Erythroblast (primary cell): ENCODE measurements at places on chromosomes 6 and 20.

GRCh38 chr6:128471907-128472306 lies 48.5 kb downstream of the PTPRK start:
- DNase-seq, result no peak

- DNase-seq, result no peak
These were observed 160.5 kb downstream of the TTLL2 start for GRCh38 chr6:167485186-167485978.

DNA sequence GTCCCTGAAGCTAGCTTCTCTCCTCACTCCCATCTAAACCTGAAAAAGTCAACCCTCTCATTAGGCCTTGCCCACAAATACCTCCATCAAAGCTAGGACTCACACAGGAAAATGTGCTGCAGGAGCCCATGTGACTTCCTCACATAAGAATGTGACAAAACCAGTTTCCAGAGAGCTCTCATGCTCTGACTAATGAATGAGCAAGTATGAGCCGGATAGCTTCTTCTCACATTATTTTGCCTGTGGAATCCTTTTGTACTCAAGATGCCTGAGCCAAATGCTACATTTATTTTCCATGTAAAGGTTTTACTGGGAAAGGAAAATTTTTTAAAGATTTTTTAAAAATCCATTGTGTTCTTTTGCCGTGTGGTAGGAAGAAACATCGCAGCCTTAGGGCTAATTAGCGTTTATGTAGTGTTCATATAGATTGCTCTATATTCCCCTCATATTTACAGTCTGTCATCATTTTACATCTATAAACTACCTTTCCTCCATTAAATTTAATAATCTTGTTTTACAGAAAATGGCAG lies 68.6 kb upstream of the CCN6 start:
- DNase-seq, result no peak

- peak; percentile 50 for DNase-seq
These were observed 122.6 kb upstream of the MCHR2 start for GRCh38 chr6:100116411-100117194.

DNA sequence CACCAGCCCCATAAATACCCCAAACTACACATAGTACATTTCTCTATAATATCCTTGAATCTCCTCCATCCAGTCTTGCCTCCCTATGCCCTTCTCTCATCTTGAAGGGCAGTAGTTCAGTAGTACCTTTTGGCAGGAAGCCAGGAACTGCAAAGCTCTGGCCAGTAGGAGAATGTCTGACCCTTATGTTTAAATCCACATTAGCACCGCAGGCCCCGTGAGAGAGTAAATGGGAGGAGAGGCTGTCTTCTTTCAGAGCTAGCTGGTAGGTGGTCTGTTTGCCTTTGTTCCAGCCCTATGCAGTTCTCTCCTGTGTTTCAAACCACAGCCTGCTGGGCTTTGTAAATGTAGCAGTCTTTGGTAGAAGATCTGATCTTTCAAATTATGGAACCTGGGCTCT lies 690.7 kb downstream of the DOK5 start:
- DNase-seq, result no peak

DNA sequence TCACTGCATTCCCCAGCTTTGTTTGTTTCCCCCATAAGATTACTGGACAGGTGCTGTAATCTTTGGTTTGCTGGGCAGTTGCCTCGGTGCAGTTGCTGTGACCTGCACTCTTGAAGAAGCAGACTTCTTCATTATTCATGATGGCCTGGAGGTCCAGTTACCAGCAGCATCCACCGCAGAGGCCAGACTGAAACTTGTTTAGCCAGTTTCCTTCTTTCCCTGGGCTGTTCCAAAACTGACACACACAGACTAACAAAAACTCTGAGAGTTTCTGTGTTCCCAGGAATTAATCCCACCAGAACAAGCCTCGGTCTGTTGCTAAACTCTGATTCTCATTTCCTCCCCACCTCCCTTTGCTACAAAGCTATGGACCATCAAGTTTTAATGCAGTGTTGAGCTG lies 144.1 kb downstream of the QRSL1 start:
- no peak for DNase-seq

GRCh38 chr6:88143421-88144157 lies 22.6 kb downstream of the CNR1 start:
- DNase-seq, result no peak

DNA sequence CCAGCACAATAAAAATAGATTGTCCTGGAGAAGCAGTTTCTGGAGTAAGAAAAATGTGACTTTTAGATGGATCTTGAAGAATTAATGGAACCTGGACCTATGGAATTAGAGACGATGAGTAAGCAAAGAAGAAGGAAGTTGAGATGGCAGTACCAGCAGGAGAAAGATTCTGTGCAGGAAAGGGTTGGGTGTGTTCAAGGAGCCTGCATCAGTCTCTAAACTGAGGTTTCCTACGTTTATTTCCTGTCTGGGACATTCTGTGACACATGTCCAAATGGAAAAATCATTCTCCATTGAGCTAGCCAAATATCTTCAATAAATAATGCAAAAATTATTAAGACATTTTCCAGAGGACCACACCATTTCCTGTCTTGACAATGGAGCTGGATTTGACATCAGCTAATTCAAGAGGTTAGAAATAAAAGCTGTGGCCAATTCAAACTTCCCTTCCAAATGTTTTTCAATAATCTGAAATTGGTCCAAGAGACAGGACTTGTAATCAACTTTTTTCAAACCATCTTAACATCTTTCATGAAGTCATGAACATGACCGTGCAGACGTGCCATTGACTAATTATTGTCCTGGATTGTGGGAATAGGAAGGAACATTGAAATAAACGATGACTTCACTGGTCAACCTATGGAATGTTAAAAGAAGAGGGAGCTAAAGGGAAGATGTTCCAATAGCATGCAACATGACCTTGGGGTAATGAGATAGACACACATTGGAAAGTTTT lies 198.3 kb downstream of the ZNF217 start:
- DNase-seq, result no peak

DNA sequence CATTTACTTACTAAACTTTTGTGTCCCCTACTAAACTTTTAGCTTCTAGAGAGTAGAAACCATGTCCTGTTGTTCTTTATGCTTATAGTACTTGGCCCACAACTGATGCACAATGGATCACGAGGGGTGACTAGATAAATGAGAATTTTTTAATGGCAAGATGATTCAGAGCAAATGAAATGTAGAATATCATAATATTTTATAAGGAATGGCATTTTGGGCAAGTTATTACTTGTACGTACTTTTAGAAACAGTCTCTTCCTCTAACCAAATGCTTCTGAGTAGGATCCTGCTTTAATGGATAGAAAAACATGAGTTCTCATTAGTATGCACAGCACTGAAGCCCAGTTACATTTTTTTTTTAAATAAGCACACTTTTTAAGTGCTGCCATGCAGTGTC lies 336.3 kb downstream of the NRN1 start:
- no peak for DNase-seq

DNA sequence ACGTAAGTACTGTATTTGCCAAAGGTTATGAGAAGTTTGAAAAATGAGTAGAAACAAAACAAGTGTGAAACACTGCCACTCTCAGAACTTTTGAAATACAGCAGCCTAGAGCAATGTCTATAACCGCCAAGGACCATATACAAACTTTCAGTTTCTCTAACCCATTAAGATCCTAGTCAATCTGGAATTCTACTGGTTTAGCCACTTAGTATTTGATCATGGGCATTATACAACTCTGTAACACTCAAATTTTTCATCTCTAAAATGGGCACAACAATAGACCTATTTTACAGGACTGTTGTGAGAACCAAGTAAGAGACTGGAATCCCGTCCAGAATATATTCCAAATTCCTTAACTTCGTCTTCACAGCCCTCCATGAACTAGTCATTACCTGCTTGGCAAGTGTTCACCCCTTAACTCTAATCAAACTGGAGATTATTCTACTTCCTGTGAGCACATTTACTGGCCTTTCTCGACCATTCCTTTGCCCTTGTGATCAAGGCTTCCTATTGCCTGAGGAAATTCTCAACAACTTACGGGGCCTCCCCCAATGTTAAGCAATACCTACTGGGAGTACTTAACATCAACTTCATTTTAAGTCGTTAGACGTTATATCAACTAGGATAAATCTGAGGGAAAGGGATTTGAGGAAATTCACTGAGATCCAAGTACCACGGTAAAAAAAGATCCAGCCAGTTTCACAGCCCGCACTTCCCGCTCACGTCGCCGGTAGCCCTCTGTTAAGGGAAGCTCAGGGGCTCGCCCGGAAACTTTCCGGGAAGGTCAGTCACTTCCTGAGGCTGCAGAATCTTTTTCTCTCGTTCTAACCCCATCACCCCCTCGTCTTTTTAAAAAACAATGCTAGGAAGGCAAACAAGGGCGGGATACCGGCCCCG lies 1.1 kb downstream of the EIF2S2 start:
- DNase-seq, result peak; percentile 73

GRCh38 chr6:44131892-44132291 lies 4.5 kb downstream of the TMEM63B start:
- no peak for DNase-seq

- DNase-seq, result no peak
These were observed 14.0 kb downstream of the PAQR8 start for GRCh38 chr6:52375780-52376556.

DNA sequence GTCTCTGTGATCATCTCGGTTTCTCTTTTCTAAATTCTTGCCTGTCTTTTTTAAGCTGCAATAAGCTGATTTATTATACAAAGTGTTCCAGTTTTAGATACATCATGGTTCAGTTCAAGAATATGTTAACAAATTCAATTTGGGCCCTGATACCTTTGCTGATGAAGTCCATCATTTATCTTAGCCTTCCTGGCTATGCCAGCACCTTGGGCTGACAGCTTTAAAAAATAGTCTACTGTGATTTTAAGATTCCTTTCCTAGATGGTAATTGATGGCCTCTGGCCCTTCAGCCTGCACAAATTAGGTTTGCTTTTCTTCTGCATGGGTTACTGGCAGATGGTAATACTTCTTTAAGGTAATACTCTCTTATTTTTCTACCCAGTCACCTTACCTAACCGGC lies 7.1 kb upstream of the TMEM217 start:
- DNase-seq, result no peak

DNA sequence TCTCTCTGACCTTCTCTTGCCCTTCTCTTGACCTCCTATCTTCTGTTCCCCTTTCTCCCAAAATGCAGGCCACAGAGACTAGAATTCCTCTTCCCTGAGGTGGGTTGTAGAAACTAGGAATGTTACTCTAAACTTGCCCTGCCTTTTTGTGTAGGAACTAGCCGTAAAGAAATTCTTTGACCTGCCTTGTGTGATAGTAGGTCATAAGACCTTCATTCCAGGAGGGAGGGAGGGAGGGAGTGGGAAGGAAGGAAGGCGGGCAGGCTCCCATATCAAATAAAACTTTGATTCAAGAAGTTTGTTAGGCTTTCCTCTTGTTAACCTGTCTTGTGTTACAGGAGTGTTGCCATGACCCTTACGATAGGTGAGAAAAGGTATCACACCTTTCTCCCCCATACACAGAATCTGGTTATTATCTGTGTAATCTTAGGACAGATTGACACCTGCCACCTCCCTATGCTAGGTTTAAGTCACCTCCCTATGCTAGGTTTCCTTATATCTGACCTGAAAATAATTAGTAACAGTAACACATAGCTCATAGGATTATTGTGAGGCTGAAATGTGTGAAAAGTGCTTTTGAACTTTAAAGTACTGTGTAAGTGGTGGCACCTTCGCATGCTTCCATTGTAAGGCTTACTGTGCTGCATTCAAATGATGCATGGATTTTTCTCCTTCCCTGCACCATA lies 32.6 kb upstream of the FUCA2 start:
- no peak for DNase-seq

- DNase-seq, result peak; percentile 13
These were observed 105.4 kb upstream of the MCHR2 start for GRCh38 chr6:100099189-100100074.

GRCh38 chr20:50844430-50845100 lies 49.7 kb downstream of the BCAS4 start:
- no peak for DNase-seq

- DNase-seq, result no peak
These were observed 191.8 kb upstream of the MAN1A1 start for GRCh38 chr6:119541132-119541905.

DNA sequence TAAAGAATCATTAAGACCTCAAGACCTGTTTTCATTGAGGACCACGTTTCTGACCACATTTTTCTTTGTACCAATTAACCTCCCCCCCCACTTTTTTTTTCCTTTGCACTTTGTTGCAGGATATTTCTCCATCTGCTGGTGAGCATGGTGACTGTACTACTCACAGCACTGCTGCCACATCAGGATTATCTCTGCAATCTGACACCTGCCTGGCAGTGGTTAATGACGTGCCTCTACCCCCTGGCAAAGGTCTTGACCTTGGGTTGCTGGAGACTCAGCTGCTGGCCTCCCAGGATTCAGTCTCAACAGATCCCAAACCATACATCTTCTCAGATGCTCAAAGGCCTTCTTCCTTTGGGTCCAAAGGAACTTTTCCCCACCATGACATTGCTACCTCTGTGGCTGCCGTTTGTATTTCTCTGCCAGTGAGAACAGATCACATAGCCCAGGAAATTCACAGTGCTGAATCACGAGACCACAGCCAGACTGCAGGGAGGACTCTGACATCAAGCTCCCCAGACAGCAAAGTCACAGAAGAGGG lies 46.6 kb upstream of the EDN3 start:
- no peak for DNase-seq

GRCh38 chr20:45354423-45355208 lies 6.4 kb upstream of the SDC4 start:
- no peak for DNase-seq

GRCh38 chr20:10463622-10464021 lies 28.5 kb downstream of the SLX4IP start:
- no peak for DNase-seq

- no peak for DNase-seq
These were observed 23.9 kb downstream of the THBS2 start for GRCh38 chr6:169229615-169230321.

GRCh38 chr6:128597956-128598355 lies 77.6 kb upstream of the PTPRK start:
- DNase-seq, result no peak

DNA sequence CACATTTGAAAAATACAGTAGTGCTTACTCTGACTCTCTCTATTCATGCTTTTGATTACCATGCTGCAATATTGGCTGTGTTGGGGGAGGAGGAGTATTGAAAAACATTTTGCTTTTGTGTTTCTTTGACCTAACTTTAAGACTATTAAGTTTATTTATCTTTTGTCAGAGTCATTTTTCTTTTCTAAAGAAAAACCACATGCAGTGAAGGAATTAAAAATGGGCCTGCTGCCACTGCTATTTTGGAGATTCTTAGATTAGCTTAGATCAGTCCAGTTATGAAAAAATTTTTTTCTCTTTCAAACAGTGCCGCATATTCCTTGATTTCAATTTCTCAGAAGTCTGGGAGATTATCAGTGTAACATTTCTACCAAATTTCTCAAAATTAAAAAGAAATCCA lies 36.1 kb downstream of the BCKDHB start:
- DNase-seq, result no peak
